NCI-H460 (cell line): ENCODE measurements at places on chromosomes 6 and 20.

- no peak for DNase-seq
These were observed 198.0 kb downstream of the SIM1 start for GRCh38 chr6:100266494-100267401.

- DNase-seq: no peak
These were observed 9.7 kb downstream of the LRRN4 start for GRCh38 chr20:6044115-6044514.

DNA sequence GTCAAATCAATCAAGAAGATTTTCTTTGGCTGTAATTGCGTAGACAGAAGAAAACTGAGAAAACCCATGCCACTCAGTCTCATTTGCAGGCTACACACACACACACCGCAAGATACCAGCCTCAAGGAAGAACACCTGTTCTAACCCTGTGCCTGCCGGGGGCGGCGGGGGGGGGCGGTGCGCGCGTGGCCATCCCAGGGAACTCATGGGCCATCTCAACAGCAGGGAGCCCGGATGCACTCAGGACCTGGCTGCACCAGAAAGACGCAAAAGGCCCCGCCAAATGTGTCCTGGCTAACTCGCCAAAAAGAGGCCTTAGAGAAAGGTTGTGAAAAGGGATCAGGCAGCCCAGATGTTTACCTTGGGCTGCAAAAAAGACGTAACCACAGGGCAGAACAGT lies 2.1 kb downstream of the B3GAT2 start:
- no peak for DNase-seq

- DNase-seq: no peak
These were observed 21.6 kb upstream of the POM121L2 start for GRCh38 chr6:27333642-27334040.

- no peak for DNase-seq
These were observed 47.4 kb downstream of the PDE10A start for GRCh38 chr6:165615636-165616035.

DNA sequence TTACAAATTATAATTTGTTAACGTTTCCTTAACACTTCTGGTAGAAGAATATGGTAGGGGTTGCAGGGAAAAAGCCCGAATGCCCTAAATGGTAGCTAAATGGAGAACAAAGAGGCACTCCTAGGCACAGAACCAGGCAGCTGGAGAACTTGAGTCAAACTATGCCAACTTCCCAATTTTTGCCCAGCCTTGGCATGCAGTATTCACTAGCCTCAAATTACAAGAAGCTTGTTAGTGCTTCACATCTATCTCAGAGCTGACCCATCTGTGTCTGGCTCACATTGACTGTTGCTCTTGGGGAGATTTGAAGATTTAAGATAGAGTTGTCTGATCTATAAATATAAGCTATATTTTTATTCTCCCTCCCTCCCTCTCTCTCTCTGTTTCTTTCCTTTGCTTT lies 19.4 kb upstream of the LRFN2 start:
- no peak for DNase-seq

GRCh38 chr6:91099479-91099878 lies 512.6 kb upstream of the MAP3K7 start:
- DNase-seq: no peak

GRCh38 chr6:19802656-19803055 lies 34.5 kb upstream of the ID4 start:
- no peak for DNase-seq

DNA sequence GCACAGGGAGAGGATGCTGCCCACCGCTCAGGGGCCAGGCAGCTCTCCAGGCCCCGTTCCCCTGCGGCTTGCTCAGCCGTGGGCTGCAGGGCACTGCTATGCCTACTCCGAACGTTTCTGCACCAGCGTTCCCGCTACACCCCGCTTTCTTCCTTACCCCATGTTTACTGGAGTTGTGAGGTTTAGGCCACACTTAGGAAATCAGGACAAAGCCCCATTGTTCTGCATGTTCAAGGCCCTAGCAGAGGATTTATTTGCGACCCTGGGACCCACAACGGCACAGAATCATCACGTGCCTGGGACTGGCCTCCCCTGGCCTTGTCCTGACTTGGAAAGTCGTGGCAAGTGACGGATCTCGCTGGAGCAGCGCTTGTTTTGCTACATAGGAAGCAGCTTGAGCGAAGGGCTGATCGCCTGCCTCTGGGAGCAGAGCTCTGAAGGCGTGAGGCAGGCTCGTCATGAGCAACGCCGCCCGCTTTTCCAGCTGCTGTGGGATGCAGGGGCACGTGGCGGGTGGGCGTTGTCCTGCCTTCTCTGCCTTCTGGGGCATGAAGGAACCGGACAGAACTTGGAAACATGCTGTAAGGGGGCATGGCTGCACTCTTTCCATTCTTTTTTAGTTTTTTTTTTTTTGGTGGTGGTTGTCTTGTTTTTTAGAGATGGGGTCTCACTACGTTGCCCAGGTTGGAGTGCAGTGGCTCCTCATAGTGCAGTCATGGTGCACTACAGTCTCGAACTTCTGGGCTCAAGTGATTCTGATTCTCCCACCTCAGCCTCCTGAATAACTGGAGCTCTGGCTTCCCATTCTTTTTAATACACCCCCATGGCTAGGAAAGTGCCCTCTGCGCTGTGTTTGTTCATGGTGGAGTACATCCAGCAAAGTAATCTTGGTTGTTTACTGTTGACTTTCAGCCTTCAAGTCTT lies 14.6 kb upstream of the TMEM181 start:
- no peak for DNase-seq

- DNase-seq: no peak
These were observed 2.1 kb upstream of the PPP1R18 start for GRCh38 chr6:30688569-30688968.

DNA sequence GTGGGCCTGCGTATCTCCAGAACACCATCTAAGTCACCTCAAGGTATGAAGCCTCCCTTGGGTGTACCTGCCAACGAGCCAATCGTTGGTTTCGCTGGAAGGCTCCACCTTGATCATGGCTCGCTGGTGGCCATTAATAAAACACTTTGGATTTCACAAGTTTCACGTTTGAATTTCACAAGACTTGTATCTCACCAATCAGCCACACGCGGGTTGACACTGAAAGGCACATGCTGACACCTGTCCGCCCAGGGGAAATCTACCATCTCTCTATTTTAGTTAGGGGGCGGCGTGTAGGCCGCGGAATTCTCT lies 586 bp upstream of the HMGA1 start:
- DNase-seq: no peak

DNA sequence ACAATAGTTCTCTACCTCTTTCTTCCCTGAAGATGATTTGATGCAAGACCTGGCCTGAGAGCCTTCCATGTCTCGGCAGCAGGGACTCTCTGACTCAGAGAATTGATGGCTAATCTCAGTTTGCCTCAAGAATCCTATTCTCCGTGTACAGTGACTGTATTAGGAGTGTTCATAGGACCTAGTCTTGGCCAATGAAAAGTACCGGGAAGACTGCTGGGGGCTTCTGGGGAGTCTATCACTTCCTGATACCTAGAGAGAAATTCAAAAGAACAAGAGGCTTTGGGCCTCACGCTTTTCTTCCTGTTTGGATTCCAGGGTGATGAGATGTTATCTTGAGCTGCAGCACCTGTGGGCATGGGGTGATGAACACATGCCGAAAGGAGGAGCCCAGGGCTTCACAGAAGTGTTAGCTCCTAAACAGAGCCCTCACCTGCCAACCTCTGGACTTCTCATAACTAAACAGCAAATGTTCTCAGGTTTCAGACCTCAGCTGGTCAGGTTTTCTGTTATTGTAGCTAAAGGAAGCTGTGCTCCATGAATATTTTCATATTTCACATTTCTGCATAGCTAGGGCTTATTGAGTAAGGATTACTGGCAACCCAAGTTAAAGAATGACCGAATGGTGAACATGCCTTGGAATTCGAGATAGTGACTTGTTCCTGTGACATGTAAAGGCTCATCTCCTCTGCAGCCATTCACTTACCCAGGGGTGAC lies 323.1 kb upstream of the AGPAT4 start:
- no peak for DNase-seq

DNA sequence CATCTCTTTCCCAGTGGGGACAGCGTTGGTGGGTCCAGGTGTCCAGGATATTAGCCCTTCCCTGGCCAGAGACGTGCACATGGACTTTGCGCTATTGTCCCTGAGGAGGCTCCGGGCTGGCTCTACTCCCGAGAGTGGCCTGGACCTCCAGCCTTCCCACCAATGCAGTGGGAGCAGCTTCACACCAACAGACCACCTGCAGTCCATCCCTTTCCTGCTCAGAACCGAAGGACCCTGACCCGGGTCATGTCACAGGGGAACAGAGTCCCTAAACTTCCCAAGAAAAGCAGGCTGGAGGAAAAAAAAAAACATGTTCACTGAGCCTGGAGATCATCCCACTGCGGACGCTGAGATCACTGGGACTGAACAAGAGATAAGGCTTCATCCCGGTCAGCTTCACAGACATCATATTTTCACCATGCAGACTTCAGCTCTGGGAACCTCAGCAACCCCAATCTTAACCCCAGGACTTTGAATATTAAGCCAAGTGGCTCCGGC lies 18.3 kb downstream of the ZMYND8 start:
- DNase-seq: no peak

DNA sequence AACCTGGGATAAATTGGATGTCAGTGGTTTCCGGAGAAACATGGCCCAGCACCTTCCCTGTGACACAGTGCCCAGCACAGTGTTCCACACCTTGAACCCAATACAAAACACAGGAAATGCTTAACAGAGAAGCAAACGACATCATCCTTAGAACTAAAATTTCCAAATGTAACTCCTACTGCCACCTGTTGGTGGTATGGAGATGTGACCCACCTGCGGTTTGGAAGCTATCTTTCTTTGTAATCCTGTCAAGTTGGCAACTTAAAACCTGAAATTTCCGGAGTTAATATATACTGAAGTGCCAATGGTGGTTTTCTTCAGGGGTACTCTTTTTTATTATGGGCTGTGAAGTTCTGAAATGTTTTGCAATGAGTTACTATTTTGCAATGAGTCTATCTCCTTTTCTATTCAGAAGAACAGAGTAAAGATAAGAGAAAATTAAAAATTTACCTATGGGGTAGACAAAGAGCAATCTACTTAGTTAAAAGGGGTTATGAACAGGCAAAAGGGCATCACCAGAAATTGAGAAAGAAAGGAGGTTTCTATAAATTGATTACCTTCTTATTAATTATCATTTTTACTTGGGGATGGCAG lies 658.8 kb downstream of the PTPRT start:
- peak; percentile 1 for DNase-seq

GRCh38 chr20:53706008-53706465 lies 112.4 kb upstream of the ZNF217 start:
- no peak for DNase-seq

- no peak for DNase-seq
These were observed 49.5 kb downstream of the TRIM38 start for GRCh38 chr6:26012061-26012460.

- DNase-seq: no peak
These were observed 37.2 kb downstream of the SLC22A2 start for GRCh38 chr6:160221423-160221822.

DNA sequence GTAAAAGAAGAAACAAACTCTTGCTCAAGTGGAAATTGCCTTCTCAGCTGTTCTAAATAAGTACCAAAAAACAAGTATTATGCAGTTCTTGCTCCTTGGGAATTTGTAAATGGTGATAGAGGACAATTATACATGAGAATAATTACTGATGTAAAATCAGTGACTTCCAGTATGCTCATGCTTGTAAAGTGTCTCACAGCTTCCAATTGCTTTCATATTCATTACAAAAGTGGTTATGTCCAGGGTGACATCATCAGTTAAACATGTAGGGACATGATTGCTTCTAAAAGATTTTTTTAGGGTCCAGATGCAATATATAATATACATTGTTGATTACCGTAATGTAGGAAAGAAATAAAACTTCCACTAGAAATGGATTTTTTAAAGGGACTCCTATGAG lies 122.8 kb upstream of the B3GAT2 start:
- DNase-seq: no peak

DNA sequence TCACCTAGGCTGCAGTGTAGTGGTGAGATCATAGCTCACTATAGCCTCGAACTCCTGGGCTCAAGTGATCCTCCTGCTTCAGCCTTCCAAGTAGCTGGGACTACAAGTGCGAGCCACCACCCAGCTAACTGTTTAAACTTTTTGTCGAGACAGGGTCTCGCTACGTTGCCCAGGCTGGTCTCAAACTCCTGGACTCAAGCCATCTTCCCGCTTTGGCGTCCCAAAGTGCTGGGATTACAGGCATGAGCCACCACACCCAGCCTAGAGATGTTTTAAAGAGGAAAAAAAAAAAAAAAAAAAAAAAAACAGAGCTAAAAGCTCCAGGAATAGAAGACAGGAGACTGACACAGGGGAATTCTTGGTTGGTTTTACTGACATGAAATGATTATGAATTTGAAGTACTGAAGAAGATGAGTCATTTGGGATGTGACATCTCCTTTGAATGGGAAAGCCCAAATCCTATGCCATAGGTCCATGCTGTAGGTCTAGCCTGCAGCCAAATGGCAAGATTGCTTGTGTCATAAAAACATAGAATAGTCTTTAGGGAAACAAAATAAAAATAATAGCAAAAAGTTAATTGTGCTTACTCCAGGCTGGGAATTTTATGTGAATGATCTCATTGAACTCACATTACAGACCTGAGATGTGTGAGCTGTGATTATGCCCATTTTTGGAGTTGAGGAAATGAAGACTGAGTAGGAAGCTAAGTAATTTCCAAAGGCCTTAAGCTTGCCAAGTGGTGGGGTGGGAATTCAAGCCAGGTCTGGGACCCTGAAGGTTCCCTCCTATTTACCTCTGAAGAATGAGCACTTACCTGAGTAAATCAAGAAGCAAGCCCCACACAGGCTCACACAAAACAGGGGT lies 24.3 kb upstream of the NHSL1 start:
- no peak for DNase-seq

- DNase-seq: no peak
These were observed 557 bp upstream of the DHX35 start for GRCh38 chr20:38961530-38962043.

DNA sequence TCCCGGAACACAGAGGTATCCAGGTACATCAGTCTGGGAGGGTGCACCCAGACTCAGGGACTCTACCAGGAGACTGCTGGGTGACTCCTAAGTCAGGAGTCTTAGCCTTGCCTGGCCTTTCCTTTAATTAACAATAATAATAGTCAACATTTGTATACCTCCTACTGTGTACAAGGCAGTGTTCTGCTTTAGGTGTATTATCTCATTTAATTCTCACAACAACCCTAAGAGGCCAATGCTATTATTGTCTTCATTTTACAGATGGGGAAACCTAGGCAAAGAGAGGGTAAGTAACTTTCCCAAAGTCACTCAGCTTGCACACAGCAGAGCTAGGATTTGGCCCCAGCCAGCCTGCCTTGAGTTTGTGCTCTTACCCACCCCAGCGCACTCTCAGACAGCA lies 39.6 kb downstream of the MRPL14 start:
- no peak for DNase-seq

GRCh38 chr6:131058236-131058635 lies 4.8 kb downstream of the EPB41L2 start:
- no peak for DNase-seq
